Right cardiac atrium (tissue), 5 donors: ENCODE measurements at places on chromosomes 2 and 18. TPM values are rescaled to one million over a fixed set of nuclear protein-coding genes. Genes with fewer than 3 reads are reported as not detected.

The SLC30A3 gene
- total RNA-seq, result 17.3 TPM

The VSNL1 gene
- total RNA-seq, result 33.2 TPM

The ZSWIM2 gene
- not detected for total RNA-seq

The SERPINB10 gene
- not detected for total RNA-seq

The ACMSD gene
- total RNA-seq, result not detected

The DSC3 gene
- total RNA-seq, result 0.14 TPM

The DSG4 gene
- total RNA-seq, result not detected

The CSRNP3 gene
- total RNA-seq, result 6.1 TPM

The CLEC4F gene
- not detected for total RNA-seq
